Muscle of leg (tissue), 16 donors: ENCODE measurements at places on chromosomes 12 and 14. TPM values are rescaled to one million over a fixed set of nuclear protein-coding genes. Genes with fewer than 3 reads are reported as not detected.

Gene NEUROD4
- total RNA-seq, result under 0.01 TPM

Gene TRPV4
- 0.13 TPM for total RNA-seq

DNA sequence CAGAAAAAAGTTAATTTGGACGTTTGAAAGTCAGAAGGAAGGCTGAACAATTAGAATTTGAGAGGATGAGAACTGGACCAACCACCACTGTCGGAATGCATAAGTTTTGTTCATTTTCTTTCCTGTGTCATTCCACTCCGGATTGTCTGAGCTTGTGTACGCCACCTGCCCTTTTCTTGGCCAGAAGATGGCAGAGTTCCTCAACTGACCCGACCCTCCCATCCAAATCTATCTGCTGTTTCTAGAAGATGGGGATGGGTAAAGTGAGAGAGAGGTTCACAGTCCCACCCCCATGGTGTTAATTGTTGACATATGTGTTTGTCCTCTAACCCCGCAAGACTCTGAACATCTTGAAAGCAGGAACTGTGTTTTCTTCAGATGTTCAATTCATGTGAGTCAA lies 388.0 kb downstream of the VRK1 start:
- peak; percentile 4 for DNase-seq

- DNase-seq, result no peak
These were observed 68.6 kb upstream of the RESF1 start for GRCh38 chr12:31890295-31891285.

- DNase-seq, result no peak
These were observed 13.4 kb upstream of the SMOC1 start for GRCh38 chr14:69865701-69866365.

- DNase-seq, result no peak
These were observed 7.0 kb downstream of the AMN start for GRCh38 chr14:102929241-102930137.

DNA sequence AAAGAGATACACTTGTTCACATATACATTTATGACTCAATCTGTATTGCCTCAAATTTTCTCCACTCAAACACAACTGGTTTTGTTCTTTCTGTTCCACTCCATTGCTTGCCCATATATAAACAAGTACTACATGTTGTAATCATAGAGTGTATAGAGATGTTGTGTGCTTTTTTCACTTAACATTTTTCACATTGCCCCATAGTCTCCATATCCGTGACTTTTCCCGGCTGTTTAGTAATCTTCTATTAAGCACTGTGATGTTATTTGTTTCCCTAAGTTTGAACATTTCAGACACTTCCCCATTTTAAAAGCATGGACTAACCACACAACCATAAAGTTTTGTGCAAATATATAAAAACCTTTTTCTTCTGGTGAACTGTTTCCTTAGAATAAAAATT lies 45.5 kb upstream of the PTPRR start:
- no peak for DNase-seq
